ENCODE measurements at places on chromosomes 13 and 19.

DNA sequence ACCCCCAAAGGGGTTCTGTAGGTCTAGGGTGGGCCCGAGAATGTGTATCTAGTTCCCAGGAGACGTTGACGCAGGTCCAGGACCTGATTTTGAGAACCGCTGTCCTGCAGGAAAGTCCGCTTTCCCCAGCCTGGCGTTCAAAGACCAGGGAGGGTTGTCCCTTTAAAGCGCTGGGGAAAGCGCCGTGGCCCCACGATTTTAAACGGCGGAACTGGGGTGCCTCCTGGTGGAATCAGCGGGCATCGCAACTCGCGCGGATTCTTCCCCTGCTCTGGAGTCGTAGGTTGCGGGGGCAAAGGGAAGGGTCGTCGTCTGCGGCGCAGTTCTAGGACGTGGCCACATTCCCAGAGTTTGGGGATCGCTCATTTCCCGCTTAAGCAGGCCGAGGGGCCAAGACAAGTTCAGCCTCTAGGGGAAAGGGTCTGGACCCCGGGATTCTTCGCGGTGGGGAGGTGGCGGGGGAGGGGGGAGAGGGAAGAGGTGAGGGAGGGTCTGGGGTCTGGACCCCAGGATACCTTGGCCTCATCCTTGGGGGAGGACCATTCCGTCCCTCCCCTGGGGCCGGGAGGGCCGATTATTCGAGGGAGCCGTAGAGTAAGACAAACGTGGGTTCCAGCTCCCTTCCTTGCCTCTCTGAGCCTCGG is 7.7 kb downstream of the PNMA8B start:
- DNase-seq: peak; percentile 71

GRCh38 chr19:55169136-55169535 is 2.7 kb upstream of the DNAAF3 start:
- no peak for DNase-seq

GRCh38 chr13:24279327-24280110 is 29.9 kb upstream of the C1QTNF9 start:
- no peak for DNase-seq

GRCh38 chr19:33795370-33796163 is 1.1 kb upstream of the KCTD15 start:
- peak; percentile 84 for DNase-seq

GRCh38 chr13:95957331-95957730 is 95.9 kb downstream of the UGGT2 start:
- no peak for DNase-seq

DNA sequence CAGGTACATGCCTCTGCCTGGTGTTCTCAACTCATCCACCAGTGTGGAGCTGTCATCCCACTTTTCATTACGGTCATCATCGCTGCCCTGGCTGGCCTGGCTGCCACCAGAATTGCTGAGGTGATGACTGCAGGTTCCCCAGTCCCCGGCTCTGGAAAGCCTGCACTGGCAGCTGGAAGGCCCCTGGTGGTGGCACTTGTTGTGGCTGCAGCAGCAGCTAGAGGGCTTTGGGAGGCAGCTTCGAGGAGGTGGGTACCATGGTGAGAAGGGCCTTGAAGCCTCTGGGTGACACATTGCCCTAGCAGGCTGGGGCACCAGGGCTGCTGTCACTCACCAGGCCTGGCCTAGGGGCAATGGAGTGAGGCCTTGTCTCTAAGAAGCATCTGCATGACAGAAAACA is 25.3 kb upstream of the ZNF14 start:
- DNase-seq: no peak

GRCh38 chr13:80386002-80386401 is 45.1 kb upstream of the SPRY2 start:
- DNase-seq: no peak

GRCh38 chr19:6030214-6030507 is 52.2 kb upstream of the RANBP3 start:
- DNase-seq: peak; percentile 85

GRCh38 chr19:35885225-35885738 is 15.1 kb downstream of the NFKBID start:
- no peak for DNase-seq

- DNase-seq: no peak
Observed at GRCh38 chr19:30684613-30685012, 312.4 kb downstream of the ZNF536 start.

DNA sequence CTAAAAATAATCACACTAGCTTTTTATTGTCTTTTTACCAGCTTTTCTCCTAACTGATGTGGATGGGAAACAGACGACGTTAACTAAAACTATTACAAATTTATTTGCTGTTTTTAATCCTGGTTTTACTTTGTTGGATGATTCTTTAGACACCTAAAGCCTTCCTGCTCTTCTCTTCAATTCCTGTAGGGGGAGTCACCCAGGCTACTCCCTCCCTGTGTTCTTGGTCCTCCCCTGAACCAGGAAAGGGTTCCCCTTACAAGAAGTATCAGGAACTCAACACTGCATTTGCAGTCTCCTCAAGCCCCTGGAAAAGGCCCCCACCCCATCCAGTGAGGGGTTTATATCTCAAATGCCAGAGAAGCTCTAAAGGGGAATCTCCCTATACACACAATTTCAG is 206.1 kb downstream of the SUCLA2 start:
- DNase-seq: peak; percentile 31

DNA sequence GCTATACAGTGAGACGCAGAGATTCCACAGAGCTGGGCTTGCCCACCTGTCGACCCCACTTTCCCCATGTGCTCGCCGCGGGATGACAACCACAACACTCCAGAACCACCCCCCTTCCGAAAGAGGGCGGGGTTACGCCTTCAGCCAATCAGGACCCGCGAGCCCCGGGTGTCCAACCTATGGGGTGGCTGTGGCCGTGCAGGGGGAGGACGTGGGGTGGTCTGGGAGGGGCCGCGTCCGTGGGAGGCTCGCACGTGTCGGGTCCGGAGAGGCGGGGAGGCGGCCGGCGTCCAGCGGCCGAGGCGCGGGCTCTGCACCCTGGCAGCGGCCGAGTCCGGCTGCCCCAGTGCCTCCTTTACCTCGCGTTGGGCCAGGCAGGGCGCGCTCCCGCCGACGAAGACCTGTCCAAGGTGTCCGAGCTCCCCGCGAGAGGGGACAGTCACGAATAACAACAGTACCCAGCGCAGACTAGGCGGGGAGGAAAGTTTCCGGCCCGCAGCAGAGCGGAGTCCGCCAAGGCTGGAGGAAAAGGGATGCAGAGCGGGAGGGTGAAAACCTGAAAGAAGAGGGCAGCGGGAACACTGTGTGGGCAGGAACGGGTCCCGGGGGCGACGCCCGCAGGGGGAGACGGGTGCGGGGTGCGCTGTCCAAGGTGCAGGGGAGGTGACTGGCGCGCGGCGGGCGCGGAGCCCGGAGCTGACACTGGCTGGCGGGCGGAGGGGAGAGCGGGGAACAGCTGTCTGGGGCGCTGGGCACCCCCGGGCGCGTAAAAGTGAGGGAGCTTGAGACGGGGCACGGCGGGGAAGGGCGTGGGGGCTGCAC is 911 bp downstream of the ENOX1 start:
- DNase-seq: peak; percentile 77

DNA sequence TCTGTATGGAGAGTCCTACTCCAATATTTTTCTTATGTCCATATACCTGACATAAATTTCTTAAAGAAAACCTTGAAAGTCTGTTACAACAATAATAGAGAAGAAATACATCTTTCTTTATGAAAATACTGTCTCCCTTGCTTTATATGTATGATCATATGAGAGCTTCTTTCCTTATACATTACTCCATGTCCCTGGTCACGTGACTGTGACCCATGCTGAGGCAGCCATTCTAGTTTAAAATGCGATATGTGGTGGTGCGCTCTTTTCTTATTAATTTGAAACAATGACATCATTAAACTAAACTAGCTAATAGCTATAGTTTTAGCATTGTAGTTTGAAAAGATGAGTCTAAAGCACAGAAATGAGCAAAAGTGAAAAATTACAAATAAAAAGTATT is 1120.3 kb upstream of the PRR20A start:
- no peak for DNase-seq

DNA sequence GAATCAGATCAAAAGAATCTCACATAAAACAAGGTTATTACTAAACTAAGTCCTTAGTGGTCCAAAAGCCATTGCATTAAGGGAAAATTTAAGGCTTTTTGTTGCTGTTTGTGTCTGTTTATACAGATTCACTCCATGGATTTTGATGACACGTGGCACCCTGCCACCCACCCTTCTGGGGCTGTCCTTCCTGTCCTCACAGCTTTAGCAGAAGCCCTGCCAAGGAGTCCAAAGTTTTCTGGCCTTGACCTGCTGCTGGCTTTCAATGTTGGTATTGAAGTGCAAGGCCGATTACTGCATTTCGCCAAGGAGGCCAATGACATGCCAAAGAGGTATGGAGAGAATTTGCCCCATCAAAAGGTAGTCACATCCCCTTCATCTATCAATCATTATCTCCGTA is 6.9 kb downstream of the ACOD1 start:
- DNase-seq: no peak

GRCh38 chr13:107351305-107351704 is 783.4 kb upstream of the ARGLU1 start:
- DNase-seq: no peak

- peak; percentile 66 for DNase-seq
Observed at GRCh38 chr19:15195371-15196334, 5.1 kb downstream of the NOTCH3 start.

GRCh38 chr13:93861818-93862217 is 617.7 kb downstream of the DCT start:
- DNase-seq: peak; percentile 69

DNA sequence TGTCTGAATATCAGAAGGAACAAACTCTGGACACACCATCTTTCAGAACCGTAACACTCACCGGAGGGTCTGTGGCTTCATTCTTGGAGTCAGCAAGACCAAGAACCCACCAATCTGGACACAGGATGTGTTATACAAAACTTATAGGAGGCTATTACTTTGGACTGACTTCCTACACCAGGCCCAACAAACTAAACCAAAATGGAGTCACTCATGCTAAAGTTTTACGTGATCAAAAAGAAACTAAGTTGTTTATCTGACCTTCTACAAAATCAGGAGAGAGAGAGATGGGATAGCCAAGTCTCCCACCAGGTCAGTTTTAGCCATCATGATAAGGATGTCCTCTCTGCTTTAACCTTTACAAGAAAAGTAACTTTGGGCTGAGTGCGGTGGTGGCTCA is 3.2 kb upstream of the RAB11B start:
- DNase-seq: no peak

DNA sequence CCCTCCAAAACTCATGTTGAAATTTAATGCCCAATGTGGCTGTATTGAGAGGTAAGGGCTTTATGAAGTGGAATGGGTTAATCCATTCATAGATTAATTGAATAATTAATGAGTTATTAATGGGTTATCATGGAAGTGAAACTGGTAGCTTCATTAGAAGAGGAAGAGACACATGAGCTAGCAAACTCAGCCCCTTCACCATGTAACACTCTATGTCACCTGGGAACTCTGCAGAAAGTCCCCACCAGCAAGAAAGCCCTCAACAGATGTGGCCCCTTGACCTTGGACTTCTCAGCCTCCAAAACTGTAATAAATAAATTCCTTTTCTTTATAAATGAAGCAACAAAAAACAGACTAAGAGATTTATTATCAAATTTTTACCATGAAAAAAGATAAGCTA is 223.5 kb downstream of the KLF12 start:
- no peak for DNase-seq

- DNase-seq: no peak
Observed at GRCh38 chr13:21879263-21879914, 208.5 kb downstream of the FGF9 start.

DNA sequence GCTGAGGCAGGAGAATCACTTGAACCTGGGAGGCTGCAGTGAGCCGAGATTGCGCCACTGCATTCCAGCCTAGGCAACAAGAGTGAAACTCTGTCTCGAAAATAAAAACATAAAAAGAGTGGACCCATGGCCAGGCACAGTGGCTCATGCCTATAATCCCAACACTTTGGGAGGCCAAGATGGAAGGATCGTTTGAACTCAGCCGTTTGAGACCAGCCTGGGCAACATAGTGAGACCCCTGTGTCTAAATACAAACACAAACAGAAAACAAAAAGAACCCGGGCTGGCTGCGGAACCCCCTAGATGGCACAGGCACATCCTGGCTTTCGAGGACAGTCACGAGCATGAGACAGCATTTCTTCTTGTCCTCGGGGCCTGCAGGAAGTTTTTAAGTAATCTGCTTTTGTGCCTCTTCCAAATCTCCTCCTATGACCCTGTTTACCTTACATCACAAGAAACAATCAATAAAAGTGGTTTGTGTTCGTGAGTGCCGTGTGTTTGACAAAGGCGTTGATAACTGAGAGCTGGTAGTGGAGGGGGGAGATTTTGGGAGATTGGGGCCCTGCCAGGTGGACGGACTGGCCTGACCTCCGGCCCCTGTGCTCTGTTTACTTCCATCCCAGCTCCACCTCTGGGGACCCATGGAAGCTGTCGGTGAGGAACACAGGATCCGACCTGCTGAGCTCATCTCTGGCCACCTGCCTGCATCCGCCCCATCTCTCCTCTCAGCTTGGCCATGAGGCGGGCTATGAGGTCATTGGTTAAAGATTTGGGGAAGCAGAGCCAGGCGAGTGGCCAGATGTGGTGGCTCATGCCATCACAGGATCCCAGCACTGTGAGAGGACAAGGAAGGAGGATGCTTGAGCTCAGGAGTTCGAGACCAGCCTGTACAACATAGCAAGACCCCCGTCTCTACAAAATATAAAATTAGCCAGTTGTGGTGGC is 5.9 kb upstream of the GDF15 start:
- peak; percentile 90 for DNase-seq

- DNase-seq: no peak
Observed at GRCh38 chr13:50513300-50513877, 330.1 kb downstream of the DLEU7 start.

GRCh38 chr19:5137571-5138124 is 168.7 kb downstream of the KDM4B start:
- DNase-seq: no peak

DNA sequence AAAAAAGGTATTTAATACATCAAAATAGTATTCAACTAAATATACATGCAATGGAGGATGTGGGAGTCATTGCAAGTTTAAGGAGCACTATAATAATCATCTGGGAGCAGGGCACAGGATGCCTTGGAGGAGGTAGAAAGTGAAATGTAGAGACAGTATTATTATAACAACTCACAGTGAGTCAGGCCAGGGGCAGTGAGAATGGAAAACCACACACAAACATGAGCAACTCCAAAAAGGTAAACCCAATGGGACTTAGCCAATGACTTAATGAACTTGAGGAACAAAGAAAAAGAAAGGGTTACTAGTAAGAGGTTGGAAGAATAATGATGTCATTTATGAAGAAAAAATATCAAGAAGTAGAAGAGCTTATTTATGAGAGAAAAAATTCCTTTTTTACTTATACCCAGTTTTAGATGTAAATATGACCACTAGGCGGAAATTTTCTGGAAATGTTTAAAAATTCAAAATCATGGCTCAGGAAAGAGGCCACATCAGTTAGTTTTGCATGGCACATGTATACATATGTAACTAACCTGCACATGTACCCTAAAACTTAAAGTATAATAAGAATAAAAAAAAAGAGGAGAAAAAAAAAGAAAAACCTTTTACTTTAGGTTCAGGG is 389.3 kb downstream of the SUCLA2 start:
- peak; percentile 16 for DNase-seq

GRCh38 chr13:104805346-104805745 is 1730.1 kb downstream of the EFNB2 start:
- DNase-seq: no peak

DNA sequence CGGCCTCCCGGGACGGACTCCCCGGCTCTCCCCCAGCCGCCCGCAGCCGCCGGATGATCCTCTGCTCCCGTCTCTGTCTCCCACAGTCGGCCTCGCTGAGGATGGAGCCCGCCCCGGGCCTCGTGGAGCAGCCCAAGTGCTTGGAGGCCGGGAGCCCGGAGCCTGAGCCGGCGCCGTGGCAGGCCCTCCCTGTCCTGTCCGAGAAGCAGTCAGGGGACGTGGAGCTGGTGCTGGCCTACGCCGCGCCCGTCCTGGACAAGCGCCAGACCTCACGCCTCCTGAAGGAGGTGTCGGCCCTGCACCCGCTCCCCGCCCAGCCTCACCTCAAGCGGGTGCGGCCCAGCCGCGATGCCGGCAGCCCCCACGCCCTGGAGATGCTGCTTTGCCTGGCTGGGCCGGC is 6.8 kb downstream of the ADAT3 start:
- no peak for DNase-seq

Measured in EL (cell line).